ENCODE measurements at places on chromosomes 5 and 9. TPM values are rescaled to one million over a fixed set of nuclear protein-coding genes. Genes with fewer than 3 reads are reported as not detected.

CTSV gene
- 23.3 TPM for total RNA-seq

DNA sequence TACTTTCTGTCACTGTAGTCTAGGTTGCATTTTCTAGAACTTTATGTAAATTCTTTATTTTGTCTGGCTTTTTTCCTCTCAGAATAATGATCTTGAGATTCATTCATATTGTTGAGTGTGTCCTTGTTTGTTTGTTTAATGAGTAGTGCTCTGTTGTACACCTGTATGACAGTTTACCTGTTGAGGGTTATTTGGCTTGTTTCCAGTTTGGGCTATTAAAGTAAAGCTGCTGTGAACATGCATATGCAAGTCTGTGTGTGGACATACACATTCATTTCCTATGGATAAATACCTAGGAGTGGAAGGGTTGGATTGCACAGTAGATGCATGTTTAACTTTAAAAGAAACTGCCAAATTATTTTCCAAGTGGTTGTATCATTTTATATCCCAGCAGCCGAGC, 30.4 kb downstream of the MVB12B start:
- DNase-seq: no peak

- peak; percentile 29 for DNase-seq
These were observed 68.4 kb downstream of the PBX3 start for GRCh38 chr9:125815568-125815967.

DNA sequence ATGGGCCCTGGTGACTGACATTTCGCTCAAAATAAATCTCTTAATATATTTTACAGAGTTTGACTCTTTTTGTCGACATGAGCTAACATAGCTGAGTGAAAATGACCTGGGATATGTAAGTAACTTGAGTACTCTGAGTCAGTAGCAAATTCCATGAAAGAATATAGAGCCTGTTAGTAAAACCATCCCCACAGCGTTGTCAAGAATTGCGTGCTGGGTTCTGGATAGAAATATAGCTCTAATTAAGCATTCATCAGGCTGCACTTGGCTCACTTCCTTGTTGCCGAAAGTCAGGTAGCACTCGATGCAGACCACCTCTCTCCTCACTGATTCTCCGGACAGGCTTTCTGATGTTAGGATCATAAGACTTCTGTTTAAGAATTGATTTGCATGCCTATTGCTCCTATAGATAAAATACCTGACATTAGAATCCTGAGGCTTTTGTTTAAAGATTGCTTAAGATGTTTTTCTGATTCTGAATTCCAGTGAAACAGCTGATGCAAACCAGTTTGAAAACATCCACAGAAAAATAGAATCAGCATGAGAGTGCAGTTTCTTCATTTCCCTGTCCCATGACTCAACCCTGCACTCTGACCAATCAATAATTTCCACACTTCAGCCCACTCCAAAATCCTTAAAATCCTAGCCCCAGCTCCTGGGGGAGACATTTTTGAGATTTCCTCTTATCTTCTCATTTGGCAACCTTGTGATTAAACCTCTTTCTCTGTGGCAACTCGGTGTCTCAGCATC, 310.6 kb downstream of the DIRAS2 start:
- DNase-seq: no peak

DNA sequence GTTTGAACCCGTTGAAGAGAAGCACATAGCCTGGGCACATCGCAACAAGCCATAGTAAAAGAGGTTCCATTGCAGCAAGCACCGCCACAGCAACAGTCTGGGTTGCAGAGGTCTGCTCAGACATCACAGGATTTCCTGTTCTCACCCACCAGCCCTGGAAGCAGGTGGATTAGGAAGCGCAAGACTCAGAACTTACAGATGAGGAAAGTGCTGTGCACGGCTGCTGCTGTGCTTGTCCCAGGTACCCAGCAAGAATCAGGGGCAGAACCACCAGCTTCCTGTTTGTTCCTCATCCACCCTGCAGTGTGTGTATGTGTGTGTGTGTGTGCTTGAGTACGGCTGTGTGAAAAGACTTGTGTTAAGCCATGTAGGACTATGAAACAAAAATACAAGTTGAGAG, 124.7 kb upstream of the IRX2 start:
- no peak for DNase-seq

GRCh38 chr9:85738509-85738908, 3.2 kb downstream of the AGTPBP1 start:
- no peak for DNase-seq

All from Calu3 (cell line).